Stimulated activated CD4-positive, alpha-beta T cell treated with anti-CD3 and anti-CD28 coated beads, TNF-alpha, amount 100 ng/mL, for 4 hours (primary cell): ENCODE measurements at places on chromosomes 16 and 17.

GRCh38 chr17:703081-703875 lies 11.4 kb downstream of the VPS53 start:
- no peak for DNase-seq

GRCh38 chr17:58338454-58338840 lies 9.9 kb upstream of the TSPOAP1 start:
- DNase-seq: no peak

DNA sequence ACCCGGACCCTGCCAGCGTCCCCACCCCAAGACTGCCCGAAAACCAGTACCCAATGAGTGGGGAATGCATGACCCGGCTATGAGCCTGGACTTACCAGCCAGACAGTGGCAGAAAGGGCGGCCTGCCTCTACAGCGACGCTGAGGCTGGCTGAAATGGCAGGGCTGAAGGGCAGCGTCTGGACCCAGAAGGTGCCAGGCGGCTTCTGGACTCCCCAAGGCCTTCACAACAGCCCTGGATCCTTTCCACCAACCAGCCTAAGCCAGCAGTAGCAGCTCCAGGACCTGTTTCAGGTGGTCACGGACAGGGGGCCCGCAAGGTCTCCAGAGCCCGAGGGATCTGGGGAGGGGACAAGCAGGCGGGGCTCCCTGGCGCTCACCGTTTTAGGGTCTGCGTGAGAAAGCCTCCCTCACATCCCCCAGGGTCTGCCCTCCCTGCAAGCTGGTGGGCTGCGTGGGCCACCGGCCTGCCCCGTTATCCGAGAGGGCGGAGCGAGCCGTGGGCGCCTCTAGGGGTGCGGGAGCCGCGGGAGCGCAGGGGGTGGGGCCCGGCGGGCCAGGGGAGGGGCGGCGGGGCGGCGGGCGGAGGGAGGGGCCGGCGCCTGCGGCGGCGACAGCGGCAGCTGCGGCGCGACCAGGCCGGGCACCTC lies at the start of gene RIPOR1:
TSS of gene RIPOR1 (plus strand) at position 608 of the 648 bp plus-strand sequence. CDS start 9,618 bp downstream, outside the sequence.
- no peak for DNase-seq

GRCh38 chr17:71799657-71800056 lies 321.2 kb upstream of the SOX9 start:
- DNase-seq: no peak

GRCh38 chr16:10751291-10751697 lies 7.7 kb downstream of the NUBP1 start:
- DNase-seq: no peak

DNA sequence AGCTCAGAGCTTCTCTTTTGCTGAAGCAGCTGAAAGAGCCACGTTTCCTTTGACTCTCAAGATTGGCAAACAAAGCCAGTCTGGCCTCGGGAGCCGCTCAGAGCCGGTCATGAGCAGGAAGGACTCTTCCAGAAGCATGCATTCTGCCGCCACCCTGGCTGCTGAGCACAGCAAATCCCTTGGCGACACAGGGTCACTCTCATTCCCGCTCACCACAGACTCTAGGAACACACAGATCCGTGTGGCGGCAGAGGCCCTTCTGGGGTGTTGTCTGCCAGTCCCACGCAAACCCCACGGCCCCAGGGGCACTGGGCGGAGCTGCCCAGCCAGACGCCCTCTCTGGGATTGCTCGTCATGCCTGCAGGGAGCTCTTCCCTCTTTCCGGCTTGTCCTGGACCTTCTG lies 157.0 kb downstream of the C16orf95 start:
- DNase-seq: no peak

DNA sequence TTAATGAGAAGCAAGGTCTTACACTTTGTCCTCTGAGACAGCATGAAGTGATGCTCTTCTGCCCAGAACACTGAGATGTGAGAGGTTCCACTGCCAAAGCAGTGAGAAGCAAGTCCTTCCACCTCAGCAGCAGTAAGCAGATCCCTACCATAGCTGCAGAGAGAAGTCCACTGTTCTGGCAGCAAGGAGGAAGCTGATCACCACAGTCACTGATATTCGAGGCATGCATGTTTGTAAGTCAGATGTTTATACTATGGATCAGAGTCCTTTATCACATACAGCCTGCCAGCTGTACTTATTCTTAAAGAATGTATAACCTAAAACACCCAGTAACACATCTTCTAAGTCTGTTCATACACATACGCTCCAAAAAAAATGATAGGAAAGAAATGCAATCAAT lies 18.2 kb upstream of the METTL2A start:
- no peak for DNase-seq

- DNase-seq: no peak
Observed at GRCh38 chr17:10033449-10033848, 128.4 kb upstream of the RCVRN start.

DNA sequence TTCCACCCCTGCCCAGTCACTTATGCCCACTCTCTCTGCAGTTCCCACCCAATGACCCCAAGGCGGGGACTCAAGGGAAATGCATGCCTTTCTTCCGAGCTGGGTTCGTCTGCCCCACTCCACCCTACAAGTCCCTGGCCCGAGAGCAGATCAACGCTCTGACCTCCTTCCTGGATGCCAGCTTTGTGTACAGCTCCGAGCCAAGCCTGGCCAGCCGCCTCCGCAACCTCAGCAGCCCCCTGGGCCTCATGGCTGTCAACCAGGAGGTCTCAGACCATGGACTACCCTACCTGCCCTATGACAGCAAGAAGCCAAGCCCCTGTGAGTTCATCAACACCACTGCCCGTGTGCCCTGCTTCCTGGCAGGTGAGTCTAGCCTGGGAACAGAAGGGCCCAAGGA lies 13.8 kb downstream of the LPO start:
- DNase-seq: no peak
